A172 (cell line): ENCODE measurements at places on chromosomes 4 and X.

DNA sequence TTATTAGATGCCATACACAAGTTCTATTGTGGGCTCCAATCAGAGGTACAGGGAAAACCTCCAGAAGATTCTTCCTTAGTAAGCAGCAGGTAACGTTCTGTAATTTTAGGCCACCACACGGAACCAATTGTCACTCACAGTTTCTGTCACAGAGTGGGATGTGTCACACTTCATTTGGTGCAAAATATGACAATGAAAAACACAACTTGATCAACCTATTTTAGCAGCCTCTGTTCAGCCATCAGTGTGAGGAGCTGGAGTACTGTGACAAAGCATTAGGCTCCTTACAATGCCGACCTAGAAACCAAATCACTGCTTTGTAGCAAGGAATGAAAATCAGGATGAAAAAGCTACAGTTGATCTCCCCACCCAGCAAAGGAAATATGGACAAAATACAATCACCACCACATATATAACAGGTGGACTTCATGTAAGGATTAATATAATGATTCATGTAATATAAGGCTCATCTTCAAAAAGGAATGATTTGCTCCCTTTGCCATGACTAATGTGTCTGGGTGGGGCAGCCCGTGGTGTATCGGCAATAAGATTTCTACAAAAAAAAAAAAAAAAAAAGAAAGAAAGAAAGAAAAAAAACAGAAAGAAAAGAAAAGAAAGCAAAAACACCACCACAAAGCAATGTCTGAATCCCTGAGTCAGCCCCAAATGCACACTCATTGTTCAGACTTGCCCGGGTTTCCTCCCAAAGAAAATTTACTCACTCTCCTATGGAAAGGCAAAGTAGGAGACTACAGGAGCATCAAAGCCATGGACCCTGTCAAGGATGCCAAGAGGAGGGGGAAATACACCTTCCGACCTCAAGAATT is 36.0 kb downstream of the SLC9A7 start:
- peak; percentile 5 for DNase-seq

DNA sequence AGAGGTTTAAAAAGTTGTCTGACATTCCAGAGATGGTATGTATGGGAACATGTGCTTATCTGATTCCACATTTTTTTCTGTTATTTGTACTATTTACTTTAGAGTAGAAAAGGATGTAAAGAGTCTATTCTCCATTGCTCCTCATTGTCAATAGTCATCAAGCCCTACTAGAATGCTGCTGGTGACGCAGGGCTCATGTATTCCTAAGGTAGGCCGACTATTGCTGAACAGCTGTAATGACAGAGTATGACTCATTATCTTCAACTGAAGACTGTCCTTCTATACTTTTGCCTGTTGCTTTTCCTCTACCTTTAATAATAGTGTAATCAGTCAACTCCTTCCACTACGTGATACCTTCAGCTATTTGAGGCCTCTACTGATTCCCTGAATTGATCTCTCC is 509.1 kb upstream of the NR3C2 start:
- no peak for DNase-seq

GRCh38 chrX:139563251-139563650 is 32.7 kb downstream of the F9 start:
- no peak for DNase-seq

- DNase-seq: no peak
Observed at GRCh38 chrX:140163371-140164159, 198.2 kb upstream of the CXorf66 start.

DNA sequence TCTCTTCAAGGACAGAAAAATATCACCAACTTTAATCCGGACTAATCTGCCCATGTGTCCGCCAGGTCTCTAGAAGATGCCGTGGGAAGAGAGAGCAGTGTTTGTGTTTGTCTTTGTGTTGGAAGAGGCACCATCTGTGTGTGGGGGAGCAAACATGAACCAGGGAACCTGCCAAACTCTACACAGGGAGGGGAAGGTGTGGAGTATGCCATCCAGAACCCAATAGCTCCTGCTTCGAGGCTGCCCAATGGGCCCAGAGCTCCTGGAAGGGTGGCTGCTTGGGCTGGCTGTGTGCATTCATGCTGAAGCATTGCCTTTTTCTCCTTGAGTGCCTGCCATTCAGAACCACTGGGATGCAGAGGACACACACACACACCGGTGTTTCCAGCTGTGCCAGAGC is 536.2 kb downstream of the MID1IP1 start:
- DNase-seq: no peak

- no peak for DNase-seq
Observed at GRCh38 chr4:38751341-38752010, 31.3 kb downstream of the TLR10 start.

GRCh38 chr4:168485156-168485910 is 5.0 kb upstream of the DDX60L start:
- DNase-seq: no peak

DNA sequence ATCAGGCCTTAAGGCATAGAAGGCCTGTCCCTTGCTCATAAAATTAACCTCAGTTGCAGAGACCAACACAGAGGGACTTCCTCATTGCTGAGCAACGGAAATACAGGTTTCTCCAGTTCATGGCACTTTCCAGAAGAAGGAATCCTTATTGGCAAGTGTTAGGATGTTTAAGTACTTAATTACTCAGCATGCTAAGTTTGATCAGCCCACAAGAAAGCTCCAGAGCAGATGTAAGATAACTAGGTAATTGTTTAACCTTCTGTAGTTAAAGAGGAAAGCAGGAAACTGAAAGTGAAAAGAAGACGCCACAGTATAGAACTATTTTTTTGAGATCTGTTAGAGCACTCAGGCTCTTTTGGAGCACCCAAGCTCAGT is 33.5 kb downstream of the SMS start:
- DNase-seq: no peak

GRCh38 chr4:168449719-168450452 is 30.4 kb downstream of the DDX60L start:
- peak; percentile 94 for DNase-seq

DNA sequence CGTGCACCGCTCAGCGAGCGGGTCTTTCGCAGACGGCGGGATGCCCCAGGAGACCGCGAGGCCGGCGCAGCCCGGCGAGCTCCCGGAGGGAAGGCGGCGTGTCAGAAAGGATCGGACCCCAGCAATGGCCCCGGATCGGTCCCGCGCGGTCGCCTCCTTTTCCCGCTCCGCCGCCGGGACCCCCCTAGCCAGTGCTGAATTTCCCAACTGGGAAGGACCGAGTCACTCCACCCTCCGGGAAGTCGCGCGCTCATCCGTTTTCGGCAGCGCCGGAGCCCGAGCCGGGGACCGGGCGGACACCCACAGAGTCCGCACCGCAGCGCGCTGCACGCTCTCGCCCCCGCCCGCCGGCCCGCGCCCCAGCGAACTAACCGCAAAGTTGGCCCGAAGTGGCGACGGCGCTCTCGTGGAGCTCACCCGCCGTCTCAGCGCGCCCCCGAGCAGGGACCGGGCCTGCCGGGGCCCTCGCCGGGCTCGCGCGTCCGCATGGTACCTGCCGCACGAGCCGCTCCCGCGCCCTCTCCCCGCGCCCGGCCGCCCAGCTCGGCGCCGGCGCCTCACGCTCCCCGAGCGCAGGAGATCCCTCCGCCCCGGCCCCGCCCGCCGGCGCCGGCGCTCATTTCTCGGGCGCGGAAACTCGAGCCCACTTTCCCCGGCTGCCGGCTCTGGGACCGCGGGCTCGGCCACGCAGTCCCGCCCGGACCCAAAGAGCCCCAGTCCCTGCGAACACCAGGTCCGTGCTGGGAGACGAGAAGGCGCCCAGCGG is at the start of gene FAT1:
FAT1 (minus strand) TSS at position 565 of the 766 bp plus-strand sequence. CDS start 14,029 bp downstream, outside the sequence.
- no peak for DNase-seq

DNA sequence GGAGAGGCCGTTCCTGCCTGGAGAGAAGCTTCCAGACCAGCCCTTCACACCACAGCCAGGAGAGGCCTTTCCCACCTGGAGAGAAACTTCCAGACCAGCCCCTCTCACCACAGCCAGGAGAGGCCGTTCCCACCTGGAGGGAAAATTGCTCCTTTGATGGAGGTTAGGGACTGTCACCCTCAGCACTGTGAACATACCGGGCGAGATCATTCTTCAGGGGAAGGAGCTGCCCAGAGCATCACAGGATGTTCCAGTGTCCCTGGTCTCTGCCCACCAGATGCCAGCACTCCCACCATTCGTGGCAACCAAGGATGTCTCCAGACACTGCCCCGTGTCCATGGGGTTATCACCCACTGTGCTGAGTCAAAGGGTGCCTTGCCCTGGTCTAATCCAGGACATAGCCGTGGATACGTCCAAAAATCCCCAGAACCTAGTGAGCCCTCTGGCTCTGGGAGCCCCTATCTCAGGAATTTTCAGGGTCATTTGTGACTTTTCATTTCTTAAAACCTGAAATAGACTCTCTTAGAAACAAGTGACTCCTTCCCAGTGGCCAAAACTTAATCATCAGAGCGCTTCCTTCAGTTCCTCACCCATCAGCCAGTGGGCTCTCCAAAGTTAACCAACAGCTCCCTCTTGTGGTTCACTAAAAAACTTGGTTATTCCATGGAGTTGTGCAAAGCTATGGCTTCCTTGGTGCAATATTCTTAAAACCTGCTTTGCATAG is 80.2 kb downstream of the CRMP1 start:
- peak; percentile 90 for DNase-seq

- DNase-seq: no peak
Observed at GRCh38 chr4:164203476-164203875, 550.5 kb upstream of the SMIM31 start.

- no peak for DNase-seq
Observed at GRCh38 chr4:94431388-94431787, 20.4 kb upstream of the PDLIM5 start.

GRCh38 chr4:175109933-175110332 is 191.8 kb downstream of the ADAM29 start:
- DNase-seq: no peak

DNA sequence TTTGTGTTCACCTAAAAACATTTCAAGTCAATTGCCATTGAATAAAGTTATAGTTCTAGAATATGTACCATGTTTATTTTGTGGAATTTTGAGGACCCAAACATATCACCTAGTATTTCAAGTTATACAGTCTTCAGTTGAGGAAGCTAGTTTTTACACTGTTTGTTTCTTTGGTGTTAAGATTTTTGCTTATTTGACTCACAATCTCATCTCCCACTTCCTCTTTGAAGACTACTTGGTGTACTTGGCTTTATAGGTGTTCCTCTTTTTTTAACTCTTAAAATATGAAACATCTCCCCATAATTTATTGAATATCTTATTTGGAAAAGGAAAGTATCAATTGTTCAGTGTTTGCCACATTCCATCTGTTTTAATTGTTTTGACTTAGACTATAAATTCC is 675.4 kb downstream of the RAPGEF2 start:
- no peak for DNase-seq

DNA sequence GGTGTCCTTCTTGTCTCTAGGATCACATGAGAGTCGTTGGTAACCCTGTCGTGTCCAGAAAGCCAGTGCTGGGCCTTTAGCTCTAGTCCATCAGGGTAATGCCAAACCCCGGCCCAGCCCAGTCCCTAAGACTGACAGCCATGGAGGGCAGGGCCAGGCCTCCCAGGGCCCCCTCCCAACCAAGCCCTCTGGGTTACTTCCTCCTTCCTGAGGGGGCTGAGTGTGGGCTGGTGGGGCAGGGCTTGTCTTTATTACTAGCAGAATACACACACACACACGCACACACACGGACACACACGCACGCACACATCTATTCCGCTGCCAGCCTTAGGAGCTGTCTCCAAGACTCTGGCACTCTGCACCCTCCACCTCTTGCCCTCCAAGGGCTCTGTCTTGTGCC is 35.6 kb upstream of the CDKN2AIP start:
- no peak for DNase-seq

DNA sequence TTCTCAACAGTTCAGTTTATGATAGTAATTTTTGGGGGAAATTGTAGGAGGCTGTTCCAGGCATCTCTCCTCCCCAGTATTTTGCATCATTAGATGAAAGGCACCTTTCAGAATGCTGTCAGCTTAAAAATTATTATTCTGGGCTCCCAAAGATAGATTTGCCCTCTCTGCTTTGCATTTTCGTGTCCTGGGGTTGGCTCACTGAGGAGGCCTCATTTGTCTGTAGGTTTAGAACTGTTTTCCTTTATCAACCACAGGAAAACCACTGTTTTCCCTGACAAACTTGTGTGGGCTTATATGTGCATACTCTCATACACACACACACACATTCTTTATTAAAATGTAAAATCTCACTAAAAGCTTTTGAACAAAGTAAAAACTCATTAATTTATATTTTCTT is 197.2 kb upstream of the VCX3A start:
- DNase-seq: no peak

DNA sequence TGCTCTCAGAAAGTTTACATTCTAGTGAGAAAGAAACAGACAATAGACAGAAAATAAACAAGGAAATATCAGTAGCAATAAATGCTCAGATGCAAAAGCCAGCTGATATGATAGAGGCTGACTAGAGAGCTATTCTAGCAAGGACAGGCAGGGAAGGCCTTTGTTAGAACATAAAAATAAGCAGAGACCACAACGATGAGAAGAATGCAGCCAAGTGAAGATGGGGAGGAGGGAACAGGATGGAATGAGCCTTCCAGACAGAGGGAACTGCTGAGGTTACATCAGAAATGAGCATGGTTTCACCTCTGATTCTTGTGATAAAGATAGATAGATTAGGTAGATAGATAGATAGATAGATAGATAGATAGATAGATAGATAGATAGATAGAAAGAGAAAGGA is 7.6 kb upstream of the SOWAHB start:
- no peak for DNase-seq

GRCh38 chr4:40419231-40419912 is 84.2 kb downstream of the CHRNA9 start:
- DNase-seq: no peak

- peak; percentile 5 for DNase-seq
Observed at GRCh38 chr4:19936476-19936875, 315.2 kb upstream of the SLIT2 start.

DNA sequence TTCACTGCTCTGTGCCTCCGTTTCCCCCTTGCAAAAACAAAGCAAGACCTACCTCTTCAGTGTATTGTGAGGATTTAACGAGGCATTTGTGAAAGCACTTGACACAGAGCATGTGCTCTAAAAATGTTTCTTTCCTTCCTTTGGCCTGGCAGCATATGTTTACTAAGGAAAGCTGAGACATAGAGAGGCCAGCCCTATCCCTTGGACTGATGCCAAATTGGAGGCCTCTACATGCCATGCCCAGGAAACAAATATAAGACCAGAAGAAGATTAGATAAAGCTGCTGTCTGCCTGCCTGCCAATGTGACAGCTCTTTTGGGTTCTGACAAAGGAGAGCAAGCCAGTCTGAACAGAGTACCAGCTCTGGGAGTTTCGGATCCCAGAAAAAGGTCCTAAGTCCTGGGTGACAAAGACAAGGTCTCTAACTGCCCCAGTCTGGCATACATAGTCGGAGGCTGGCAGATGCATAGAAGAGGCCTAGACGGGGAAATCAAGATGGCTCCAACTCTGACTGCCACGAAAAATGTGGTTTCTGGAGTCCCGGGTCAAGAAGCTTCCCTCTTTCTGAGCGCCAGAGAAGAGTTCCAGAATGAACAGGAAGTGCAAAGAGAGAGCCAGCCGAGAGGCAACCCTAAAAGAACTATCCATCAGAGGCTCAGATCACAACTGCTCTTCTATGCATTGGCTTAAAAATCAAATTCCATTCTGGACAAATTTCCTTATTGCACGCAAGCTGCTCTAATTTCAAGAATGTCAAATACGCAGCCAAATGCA is 25.8 kb downstream of the OTUD6A start:
- DNase-seq: no peak
